Activated CD8-positive, alpha-beta memory T cell treated with anti-CD3 and anti-CD28 coated beads, Interleukin-2, amount 10 ng/mL, durations not matched to agents 7 days and 5 days (primary cell): ENCODE measurements at places on chromosomes 3 and 15. TPM values are rescaled to one million over a fixed set of nuclear protein-coding genes. Genes with fewer than 3 reads are reported as not detected.

Gene MYO5A
- 30.3 TPM for total RNA-seq

Gene GPR27
- total RNA-seq = 2.3 TPM

Gene SLC12A1
- not detected for total RNA-seq

GRCh38 chr15:76169911-76170800 lies 110.4 kb downstream of the TMEM266 start:
- peaks cover 18% of the 10 kb centered on the region for H3K27me3 ChIP-seq
- no peaks in the 10 kb centered on the region for H3K4me1 ChIP-seq

DNA sequence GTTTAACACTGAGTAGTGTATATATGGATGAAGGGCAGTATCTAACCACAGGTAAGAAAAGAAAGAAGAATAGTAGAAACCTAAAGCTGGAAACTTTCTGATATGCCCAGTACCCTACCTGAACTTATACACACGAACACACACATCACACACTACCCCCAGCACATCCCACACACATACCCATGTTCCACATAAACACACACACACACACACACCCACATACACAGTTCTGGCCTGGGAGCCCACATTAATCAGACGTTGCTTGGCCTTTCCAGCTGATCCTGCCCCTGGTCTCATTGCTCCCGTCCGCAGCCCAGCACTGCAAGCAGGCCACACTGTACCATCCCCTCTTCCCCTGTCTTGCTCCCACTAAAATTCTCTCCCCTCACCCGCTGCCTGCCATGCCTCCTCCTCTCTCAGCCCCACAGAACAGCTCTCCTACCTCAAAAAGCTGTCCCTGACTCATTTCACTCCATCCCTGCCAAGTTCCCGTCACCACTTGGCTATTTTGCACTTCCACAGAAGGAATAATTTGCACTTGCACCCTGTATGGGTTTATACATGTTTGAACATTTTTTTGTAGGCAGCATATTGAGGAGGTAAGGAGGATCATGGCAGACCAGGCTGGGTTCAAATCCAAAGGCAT lies 185.8 kb upstream of the PPP2R3A start:
- no peak overlapping the region for H3K4me3 ChIP-seq
- no peak for DNase-seq
- no peaks in the 10 kb centered on the region for H3K4me1 ChIP-seq
- H3K36me3 ChIP-seq = no peaks in the 10 kb centered on the region
- peaks cover 2% of the 10 kb centered on the region for H3K27me3 ChIP-seq
- no peak overlapping the region for H3K27ac ChIP-seq

Gene ARPP21
- not detected for total RNA-seq

- H3K27ac ChIP-seq = no peak overlapping the region
- DNase-seq = no peak
- H3K4me3 ChIP-seq = no peak overlapping the region
Observed at GRCh38 chr3:129974833-129975704, 549 bp downstream of the TRH start.

- H3K27me3 ChIP-seq = no peaks in the 10 kb centered on the region
- H3K4me3 ChIP-seq = no peak overlapping the region
- peaks cover 36% of the 10 kb centered on the region for H3K4me1 ChIP-seq
- peaks cover 1% of the 10 kb centered on the region for H3K36me3 ChIP-seq
- DNase-seq = no peak
Observed at GRCh38 chr3:129020691-129021090, 19.6 kb downstream of the EFCC1 start.

- no peaks in the 10 kb centered on the region for H3K27me3 ChIP-seq
- DNase-seq = no peak
- H3K36me3 ChIP-seq = no peaks in the 10 kb centered on the region
- H3K4me3 ChIP-seq = no peak overlapping the region
Observed at GRCh38 chr15:55494931-55495330, 13.1 kb downstream of the DNAAF4 start.

Gene B3GNT5
- 0.26 TPM for total RNA-seq
